ENCODE measurements at places on chromosomes 11 and 22.

DNA sequence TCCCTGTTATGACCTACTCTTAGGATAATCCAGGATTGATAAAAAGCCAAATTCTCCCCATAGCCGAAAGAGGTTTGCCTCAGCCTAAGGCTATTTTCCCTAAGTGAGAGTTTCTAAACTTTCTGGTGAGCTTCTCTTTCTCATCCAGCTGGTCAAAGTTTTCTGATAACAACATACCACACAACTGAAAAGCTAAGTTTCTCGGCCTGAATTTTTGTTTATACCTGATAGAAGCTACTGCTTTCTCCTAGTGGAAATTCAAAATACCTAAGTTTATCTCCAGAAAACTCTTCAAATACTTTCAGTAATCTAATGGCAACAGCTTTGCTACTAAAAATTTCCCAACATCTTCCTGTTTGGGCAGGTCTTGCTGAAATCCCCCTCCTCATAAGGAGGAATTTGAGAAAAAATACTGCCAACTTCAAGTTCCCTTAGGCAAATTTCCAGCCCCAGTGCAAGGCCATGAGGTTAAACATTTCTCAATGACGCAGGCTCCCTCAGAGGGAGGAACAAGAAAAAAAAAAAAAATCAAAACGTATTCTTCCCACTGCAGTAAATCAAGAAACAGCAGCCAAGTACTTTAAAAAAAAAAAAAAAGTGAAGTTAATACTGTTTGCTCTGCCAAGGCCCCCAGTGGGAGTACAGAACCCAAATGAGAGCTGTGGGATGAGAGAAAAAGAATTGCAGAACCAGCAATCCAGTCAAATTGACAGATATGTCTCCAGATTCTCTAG is 127.0 kb downstream of the MRTFA start:
- DNase-seq = peak; percentile 65

- peak; percentile 98 for DNase-seq
These were observed at the start of gene PDXP for GRCh38 chr22:37658133-37659065. TSS of gene PDXP (plus strand) at chr22:37658723. CDS start at chr22:37658783, 60 bp downstream.

DNA sequence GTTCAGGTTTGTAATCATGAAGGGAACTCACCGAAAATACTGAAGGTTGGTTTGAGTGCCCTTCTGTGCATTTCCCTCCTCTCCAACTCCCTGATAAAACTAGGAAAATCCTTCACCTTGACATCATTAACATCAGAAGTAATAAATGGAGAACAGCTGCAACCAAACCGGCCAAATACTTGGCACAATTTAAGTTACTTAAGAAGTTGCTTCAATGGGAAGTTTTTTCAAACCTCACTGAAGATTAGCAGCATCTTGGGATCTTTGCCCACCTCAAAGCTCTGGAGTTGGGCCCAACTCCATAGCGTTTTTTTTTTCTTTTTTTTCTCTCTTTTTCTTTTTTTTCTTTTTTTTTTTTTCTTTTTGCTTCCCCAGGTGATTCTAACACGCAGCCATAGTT is 784.8 kb downstream of the KCNA4 start:
- no peak for DNase-seq

DNA sequence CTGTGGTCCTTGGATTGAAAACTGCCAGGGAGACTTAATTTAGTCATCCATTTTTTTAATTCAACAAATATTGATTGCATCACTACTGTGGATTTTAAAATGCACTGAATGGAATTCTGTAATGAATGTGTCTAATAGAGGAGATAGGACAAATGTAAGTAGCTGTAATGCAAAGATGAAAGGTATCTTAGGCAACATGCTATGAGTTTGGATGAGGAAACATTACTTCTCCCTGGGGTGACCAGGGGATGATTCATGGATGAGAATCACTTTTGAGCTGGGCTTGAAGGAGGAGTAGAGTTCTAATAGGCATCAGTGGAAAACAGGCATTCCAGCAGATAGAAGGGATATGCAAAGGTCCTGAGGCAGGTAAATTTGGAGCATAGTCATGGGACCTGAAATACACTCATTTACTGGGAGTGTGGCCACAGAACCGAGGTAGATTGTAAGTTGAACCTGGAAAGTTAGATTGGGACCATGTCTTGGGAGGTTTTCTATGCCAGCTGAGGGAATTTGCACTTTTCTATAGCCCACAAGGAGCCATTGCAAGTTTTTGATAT is 43.4 kb downstream of the PKNOX2 start:
- DNase-seq = no peak

DNA sequence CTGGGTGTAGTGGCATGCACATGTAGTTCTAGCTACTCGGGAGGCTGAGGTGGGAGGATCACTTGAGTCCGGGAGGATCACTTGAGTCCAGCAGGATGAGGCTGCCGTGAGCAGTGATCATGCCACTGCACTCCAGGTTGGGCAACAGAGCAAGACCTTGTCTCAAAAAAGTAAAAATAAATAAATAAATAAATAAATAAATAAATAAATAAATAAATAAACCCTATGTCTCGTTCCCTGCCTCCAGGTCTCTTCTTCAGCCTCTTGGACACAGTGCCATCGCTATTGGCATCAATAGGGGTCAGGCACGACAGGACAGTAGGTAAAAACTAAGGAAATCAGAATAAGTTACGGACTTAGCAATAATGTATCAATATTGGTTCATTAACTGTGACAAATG is 23.4 kb upstream of the SYT12 start:
- no peak for DNase-seq

- no peak for DNase-seq
These were observed 142.4 kb downstream of the KIRREL3 start for GRCh38 chr11:126857860-126858808.

GRCh38 chr11:60847281-60847680 is 5.4 kb downstream of the CCDC86 start:
- DNase-seq = no peak

- peak; percentile 78 for DNase-seq
These were observed 4.2 kb downstream of the SPI1 start for GRCh38 chr11:47373876-47374719.

GRCh38 chr11:17931595-17931994 is 81.3 kb downstream of the SERGEF start:
- DNase-seq = no peak

- DNase-seq = no peak
These were observed 263 bp downstream of the EHD1 start for GRCh38 chr11:64878223-64878493.

DNA sequence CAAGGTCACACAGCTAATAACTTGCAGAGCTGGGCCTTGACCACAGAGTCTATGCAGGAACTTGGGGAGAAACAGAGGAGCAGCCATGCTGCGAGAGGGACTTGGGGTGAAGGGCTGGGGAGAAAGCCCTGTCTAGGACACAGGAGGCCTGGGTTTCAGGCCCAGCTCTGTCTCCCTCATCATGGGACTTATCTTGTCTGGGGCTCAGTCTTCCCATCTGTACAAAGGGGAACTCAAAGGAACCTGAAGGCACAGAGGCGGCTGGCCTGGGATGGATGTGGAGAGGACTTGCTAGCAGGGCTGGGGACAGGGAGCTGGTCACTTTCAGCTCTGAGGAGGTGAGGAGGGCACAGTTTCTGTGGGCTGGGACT is 36.9 kb upstream of the TPBGL start:
- no peak for DNase-seq

GRCh38 chr11:29063630-29064361 is 953.0 kb downstream of the KCNA4 start:
- no peak for DNase-seq

DNA sequence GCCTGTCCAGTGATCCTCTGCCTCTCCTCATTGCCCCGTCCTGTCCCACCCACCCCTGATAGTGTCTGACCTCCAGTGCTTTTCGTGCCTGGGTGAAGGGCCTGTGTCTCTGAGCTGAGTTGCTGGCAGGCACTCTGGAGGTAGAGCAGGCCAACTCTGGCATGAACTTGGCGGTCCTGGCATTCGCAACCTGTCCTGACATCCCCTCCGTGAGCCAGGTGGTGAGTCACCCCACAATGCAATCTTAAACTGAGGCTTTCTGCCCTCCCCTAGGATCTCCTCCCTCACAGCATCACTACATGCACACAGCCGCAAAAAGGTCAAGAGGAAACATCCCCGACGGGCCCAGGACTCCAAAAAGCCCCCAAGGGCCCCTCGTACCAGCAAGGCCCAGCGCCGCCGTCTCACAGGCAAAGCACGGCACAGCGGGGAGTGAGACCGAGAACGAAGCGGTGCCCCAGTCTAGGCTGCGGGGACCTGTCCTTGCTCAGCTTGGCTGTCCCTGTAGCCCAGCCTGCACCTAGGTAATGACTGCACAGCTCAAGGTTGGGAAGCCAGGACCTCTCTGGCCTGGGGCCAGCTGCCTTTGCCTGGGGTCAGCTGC is 4.9 kb downstream of the NOL12 start:
- DNase-seq = no peak

GRCh38 chr11:62851807-62852522 is 12.6 kb upstream of the WDR74 start:
- no peak for DNase-seq

GRCh38 chr11:13276454-13276831 is 1.1 kb upstream of the BMAL1 start:
- DNase-seq = no peak

- DNase-seq = no peak
These were observed 8.0 kb downstream of the VSTM5 start for GRCh38 chr11:93842461-93842860.

DNA sequence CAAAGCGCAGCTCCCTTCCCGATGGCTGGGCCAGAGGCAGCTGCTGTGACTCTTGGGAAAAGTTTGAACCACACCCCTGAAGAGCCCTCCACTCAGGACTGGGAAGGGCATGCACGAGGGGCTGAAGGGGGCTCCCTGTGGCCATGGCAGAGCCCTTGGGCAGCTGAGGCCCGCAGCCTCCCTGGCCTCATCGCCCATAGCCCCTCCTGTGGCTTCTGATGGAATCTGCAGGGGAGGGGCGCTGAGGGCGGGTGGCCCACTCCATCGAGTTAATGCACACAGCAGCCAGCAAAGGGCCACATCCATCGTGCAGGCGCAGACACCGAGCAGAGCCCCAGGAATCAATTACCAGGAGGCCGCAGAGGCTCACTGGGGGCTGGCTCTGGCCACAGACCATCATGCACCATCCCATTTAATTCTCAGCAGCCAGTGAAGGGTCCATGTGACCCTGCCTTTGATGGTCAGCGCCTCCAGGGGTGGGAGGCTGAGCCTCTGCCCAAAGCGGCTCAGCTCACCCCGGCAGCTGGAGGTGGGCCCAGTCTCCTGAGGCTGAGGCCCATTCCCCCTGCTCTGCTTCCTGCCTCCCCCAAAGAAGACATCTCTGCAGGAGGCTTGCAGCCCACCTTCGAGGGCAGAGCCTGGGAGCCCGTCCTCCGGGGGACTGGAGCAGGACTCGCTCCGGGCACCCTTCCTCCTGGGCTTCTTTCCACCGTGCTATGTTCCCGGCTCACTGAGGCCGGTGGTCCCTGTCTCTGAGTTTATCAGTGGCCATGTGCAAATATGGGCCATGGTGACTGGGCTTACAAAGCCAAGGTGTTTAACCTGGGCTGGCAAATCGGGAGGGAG is 1410.2 kb downstream of the BRD1 start:
- DNase-seq = no peak

- DNase-seq = no peak
These were observed 13.9 kb downstream of the MUC15 start for GRCh38 chr11:26558190-26558589.

- no peak for DNase-seq
These were observed 418.7 kb upstream of the ANO5 start for GRCh38 chr11:21774212-21774611.

DNA sequence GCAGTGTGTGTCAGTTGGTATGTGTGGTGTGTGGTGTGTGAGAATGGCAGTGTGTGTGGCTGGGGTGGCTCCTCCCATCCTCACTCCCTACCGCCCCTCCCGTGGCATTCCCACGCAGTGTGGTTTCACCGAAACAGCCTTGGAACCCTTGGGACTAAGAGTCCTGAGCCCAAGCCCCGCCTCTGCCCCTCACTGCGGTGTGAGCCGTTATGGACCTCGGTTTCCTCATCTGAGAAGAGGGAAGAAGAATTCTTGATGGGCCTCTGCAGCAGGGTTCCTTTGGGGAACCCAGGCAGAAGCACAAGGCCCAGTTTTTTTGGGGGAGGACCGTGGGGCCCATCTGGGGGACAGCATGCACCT is 7.2 kb downstream of the UPK3A start:
- no peak for DNase-seq

DNA sequence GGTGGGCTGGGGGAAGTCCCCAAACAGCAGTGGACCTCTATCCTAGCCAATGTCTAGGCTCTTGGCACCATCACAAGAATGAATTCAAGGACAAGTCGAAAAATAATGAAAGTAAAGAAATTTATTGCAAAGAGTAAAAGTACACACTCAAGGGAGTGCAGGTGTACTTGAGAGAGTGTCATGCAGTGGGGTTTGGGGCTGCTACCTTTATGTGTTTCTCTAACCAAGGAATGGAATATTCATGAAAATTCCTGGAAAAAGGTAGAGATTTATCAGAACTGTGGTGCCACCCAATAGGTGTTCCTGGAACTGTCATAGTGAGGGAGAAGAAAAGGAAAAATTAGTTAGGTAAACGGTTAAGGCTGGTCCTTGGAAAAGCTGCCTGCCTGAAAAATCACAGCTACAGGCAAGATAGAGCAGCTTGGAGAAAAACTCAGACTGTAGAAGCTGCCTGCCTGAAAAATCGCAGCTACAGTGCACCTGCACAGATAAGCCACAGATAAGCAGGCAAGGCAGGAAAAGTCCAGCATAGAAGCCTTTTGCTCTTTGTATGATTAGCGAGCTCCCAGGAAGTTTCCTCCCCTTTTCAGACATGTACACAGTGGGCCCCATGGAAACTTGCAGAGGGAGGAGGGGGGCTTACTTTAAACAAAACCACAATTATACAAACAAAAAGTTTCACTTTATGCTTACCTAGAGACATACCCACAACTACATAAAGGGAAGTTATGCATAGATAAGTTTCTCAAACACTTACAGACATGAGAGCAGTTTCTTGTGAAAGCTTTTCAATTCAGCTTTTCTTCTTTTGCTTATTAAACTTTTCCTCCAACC is 71.4 kb upstream of the B3GNT6 start:
- peak; percentile 92 for DNase-seq

DNA sequence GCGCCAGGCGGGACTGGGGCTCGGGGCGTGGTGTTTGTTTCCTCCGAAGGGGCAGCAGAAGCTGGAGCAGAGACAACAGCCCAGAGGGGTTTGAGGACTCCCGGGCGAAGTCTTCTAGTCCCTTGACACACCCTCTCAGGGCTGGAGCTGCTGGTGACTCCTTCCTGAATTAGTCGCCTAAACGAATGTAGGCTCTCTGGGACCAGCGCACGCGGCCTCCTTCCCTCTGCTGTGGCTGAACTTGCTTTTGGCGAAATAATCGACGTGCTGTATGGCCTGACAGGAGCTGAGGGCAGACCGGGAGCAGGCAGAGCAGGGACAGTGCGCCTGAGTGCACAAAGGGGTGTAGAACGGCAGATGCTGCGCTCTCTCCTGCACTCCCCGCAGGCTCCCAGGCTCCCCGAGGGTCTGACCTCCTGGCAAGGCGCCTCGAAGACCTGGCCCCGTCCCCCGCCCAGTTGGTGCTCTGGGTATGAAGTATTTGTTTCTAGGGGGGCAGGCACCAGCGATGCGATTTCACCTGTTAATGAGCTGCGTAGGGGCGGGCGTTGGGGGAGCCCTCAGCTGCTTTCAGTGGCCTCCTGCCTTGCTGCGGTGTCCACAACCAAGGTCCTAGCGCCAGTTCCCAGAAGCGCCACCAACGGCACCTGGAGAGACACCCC is 5.3 kb downstream of the SLC17A6 start:
- DNase-seq = no peak
